ENCODE measurements at places on chromosomes 11 and 22.

GRCh38 chr11:15883455-15883920 lies 472.9 kb downstream of the SOX6 start:
- no peak for DNase-seq

- no peak for DNase-seq
Measured at GRCh38 chr11:34160049-34160721, 54.8 kb downstream of the NAT10 start.

- no peak for DNase-seq
Measured at GRCh38 chr22:42324990-42325710, 54.7 kb upstream of the TCF20 start.

DNA sequence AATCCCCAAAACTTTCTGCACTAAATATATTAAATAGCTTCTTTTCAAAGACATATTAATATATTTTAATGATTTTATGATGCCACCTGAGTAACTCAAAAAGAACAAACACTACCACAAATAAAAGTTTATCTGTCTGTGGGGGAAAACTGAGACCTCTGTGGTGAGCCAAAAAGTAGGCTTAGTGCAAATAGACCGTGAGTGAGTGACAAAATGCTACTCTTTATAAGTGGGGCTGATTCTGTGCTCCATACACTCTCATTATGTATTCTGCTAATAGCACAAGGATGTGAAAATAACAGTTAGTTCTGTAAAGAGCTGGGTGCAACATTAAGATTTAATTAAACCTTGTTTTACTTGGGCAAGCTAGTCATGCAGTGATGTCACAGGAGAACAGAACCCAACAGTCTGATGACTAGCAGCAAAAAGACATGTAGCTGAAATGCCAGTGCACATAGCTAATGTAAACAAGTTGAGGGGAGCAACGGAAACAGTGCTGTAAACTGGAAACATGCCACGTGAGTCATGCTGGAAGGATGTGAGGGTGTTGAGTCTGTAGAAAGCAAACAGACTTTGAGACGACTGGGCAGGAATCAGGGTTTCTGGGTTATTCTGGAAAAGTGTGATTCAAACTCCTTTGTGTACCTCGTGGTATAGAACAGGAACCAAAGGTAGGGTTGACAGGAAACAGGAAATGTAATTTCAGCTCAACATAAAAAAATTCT lies 1130.4 kb downstream of the LRRC4C start:
- peak; percentile 98 for DNase-seq

DNA sequence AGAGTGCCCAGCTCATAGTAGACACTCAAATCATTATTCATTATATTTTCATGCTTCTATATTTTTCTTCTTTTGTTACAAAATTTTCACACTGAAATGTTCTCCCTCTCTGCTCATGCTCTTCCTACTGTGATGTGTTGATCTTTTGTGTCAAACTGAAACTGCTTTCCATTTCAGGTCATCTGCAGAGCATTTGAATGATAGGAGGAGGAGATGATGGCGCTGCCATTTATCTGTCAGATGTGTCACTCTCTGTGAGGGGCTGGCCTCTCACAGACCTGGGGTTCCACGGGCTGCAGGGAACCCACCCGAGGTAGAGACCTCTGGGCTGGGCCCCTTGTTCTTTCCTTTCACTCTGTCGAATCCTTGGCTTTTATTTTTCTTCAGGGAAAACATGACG lies 41.1 kb downstream of the OR10A6 start:
- no peak for DNase-seq

DNA sequence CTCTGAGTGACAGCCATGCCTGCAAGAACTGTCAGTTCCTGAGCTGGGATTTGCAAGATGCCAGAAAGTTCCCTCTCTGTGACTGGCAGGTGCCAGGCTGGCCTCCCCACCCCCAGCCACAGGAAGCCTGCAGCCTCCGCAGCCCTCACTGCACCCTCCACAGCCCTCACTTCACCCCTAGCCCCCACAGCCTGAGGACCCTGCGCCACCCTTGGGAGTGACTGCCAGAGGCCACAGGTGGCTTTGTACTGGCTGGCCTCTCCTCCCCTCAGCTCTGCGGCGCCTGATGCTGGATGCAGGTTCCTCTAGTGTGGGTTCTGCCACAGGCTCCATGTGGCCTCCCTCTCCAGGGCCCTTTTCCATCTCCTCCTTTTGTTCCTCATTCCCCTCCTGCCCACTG lies 28.7 kb downstream of the MPPED1 start:
- no peak for DNase-seq

- DNase-seq, result peak; percentile 73
Measured at GRCh38 chr11:10878408-10879214, 20.8 kb upstream of the ZBED5 start.

GRCh38 chr22:20952544-20953341 lies 14.3 kb upstream of the AIFM3 start:
- no peak for DNase-seq

GRCh38 chr11:95483339-95483738 lies 252.3 kb upstream of the SESN3 start:
- no peak for DNase-seq

- DNase-seq, result no peak
Measured at GRCh38 chr11:86792150-86792549, 8.2 kb upstream of the PRSS23 start.

GRCh38 chr11:28529046-28529445 lies 420.9 kb downstream of the METTL15 start:
- no peak for DNase-seq

GRCh38 chr11:121282886-121283502 lies 9.6 kb upstream of the SC5D start:
- DNase-seq, result no peak

- no peak for DNase-seq
Measured at GRCh38 chr11:7559398-7560283, 45.8 kb downstream of the PPFIBP2 start.

DNA sequence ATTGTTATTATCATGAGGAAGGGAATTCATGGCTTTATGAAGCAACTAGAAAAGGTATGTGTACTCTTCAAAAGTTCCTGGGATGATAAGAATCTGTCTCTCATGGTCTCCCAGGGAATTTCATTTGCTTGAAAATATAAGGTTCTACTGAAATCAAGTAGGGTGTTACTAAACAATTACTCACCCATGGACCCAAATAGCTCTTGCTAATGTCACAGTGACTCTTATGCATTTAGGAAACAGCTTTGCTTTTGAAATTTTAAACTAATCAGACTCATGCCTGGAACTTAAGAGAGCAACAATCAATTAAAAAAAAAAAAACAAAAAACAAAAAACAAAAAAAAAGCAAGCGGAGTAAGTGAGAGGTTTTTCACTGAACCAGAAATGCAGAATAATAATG lies 1546.3 kb upstream of the TENM4 start:
- no peak for DNase-seq

GRCh38 chr22:49972163-49973017 lies 11.8 kb downstream of the PIM3 start:
- no peak for DNase-seq

DNA sequence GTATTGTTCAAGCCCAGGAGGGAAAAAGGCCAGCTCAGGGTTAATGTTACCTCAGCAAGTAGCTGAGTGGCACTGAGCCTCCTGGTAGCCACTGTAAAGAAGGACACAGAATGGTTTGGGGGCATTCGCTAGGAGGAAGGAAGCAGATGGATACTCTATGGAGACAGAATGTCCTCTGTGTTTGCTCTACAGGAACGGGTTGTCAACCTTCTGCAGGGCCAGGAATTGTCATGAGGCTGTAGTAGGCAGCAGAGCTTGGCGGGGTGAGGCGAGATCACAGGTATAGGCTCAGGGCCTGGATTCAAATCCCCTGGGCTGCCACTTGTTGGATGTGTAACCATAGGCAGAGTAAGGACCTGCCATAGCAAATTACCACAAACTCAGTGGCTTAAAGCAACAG lies 3.0 kb upstream of the LRRC75B start:
- DNase-seq, result no peak

DNA sequence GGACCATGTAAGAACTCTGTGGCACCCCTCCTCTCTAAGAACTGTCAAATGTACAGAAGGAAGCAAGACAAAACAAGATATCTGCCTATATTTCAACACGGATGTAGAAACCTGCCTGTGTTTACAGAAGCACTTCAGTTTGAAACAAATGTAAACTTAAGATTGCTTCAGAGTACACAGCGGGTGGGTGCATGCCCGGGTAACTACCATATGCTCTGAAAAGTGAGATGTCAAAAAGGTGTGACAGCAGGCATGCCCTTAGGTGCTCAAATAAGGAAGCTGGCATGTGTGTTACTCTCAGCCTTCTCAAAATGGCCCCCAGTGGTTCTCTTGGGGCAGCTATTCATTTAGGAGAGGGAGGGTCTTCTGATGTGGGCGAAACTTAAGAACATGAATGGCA lies 5.2 kb downstream of the ACP2 start:
- DNase-seq, result no peak

DNA sequence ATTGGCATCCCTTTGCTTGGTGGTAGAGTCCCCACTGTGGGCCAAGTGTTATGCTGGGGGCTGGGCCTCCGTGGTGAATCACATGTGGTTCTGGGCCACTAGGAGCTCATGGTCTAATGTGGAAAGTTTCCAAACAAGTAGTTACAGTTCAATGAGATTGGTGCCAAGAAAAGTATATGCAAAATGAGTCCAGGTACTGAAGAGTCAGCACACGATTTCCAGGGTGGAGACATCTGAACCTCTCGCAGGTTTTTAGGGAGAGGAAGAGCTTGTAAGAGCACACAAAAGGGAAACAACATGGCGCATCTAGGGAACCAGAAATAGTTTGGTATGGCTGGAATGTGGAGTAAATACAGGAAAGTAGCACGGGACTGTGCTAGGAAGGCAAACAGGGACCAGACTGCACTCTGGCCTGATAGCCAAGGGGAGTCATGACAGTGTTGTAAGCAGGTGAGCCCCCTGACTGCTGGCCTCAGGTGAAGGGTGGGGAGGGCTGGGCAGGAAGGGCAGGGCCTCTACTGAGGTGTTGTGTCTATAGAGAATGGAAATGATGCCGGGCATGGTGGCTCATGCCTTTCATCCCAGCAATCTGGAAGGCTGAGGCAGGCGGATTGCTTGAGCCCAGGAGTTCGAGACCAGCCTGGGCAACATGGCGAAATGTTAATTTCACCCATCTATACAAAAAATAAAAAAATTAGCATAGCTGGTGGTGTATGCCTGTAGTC lies 12.6 kb downstream of the POLR2F start:
- no peak for DNase-seq

GRCh38 chr11:78860720-78861422 lies 286.2 kb upstream of the NARS2 start:
- peak; percentile 10 for DNase-seq

DNA sequence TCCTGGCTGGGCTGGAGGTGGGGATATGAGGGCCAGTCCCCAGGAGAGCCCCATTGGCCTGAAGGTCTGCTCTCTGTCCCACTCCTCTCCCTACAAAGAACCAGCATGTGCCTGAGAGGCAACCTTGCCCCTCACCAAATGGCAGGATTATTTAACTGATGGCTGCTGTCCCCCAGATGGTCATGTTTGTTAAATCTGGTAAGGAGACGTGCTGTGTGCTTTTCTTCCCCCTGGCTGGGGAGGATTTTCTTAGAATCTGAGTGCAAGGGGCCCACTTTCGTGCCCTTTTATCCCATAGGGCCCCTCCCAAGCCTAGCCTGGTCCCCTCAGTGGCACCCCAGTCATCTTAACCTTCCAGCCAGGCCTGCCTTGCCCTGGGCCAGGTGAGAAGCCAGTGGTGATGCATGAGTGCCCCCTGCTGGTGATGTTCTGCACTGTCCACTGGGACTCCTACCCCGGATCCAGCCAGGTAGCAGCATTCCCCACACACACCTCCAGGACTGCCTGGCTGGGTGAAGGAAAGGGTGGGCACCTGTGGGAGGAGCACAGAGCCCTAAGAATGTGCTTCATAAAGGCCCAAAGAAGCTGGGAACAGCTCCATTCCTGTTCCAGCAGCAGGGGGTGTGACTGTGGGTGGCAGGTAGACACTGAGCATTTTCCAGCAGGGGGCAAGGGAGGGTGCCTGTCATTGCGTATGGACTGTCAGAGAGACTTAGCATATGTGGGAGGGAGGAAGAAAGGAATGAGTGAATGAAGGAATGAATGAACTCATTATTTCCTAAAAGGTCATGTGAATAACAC lies 28.9 kb downstream of the MFNG start:
- DNase-seq, result peak; percentile 61

DNA sequence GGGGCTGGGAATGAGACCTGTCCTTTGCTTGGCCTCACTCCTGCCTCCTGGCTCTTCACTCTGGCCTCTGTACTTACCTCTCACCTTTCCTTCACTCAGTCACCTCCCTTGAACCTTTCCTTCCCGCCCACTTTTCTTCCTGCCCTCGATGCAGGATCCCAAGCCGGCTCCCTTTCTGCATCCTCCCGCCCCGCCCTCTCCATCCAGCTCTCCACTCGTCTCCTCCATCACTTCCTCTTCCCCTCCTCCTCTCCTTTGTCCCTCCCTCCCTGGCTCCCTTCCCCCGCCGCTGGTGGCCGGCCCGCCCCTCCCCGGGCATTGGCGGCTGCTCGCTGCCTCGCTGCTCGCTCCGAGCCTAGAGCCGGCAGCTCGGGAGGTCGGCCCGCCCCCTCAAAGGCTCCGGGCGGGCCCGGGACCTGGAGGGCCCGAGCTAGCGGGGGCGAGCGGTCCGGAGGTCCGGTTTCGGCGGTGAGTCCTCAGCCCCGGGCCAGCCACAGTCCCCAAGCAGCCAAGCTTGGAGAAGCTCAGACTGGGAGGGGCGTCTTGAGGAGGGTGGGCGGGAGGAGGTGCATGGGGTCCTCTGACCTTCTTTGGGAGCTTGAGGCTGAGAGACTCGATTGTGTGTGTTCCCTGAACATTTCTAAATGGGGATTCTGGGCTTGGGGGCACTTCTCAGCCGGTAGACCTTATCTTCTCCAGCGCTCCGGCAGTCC lies 13.8 kb downstream of the PHLDB1 start:
- peak; percentile 89 for DNase-seq

DNA sequence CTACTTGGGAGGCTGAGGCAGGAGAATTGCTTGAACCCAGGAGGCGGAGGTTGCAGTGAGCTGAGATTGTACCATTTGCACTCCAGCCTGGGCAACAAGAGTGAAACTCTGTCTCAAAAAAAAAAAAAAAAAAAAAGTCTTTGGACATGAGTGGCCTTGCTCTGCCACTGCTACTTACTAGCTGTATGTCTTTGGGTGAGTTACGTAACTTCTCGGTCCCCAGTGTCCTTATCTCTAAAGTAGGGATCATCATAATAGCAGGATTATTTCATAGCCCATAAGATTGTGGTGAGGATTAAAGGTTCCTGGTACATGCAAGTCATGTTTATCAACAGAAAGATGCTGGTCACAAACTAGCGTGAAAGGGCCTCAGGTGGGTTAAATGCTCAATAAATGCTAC lies 53.9 kb upstream of the HEPHL1 start:
- DNase-seq, result no peak

- no peak for DNase-seq
Measured at GRCh38 chr22:35552196-35552842, 11.7 kb downstream of the RASD2 start.

GRCh38 chr11:70668204-70669202 lies 270.2 kb downstream of the CTTN start:
- DNase-seq, result peak; percentile 42
